ENCODE measurements at places on chromosomes 6 and 20.

DNA sequence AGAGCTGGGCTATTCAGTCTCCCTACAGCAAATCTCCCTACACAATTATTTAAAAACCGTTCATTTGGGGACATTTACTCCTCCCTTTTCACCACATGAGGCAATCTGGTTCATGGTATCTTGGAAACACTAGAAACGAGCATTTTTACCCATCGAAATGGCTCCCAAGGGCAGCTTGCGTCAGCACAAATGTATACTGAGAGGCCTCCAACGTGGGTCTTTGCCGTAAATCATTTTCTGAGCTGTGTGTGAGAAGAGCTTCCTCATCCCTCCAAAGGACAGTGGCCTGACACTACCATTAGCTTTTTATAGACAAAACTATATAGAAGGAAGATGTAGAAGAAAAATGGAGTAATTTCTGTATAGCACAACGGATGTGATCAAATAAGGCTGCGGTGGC, 30.0 kb upstream of the PXDC1 start:
- DNase-seq: no peak

- no peak for DNase-seq
Observed at GRCh38 chr20:41497186-41497895, 120.8 kb downstream of the CHD6 start.

DNA sequence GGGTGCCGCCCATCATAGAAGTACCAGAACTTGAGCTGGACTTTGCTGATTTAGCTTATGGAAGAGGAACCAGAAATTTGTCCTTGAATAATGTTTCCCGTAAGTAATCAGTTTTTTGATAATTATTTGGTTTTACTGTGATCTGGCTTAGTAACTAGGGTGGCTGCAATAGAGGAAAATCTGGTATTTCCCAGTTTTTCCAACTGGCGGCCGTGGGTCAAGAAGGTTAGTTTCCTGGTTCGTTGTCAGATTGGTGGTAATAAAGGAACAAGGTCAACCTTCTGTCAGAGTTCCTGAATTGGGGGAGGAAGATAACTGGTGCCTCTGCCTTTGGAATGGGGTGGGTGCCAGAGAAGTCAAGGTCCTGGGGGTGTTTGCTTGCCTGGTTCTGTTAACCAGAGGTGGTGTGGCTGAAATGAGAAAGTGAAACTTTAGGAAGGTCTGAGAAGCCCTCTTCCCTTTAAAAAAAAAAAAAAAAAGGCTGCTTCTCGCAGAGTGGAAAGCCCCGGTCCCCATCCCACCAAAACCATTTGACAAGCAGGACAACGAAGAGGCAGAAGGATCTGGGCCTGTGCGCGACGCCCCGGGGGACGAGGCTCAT, at the start of gene CALHM6:
Gene CALHM6, plus strand, starts transcription at position 45 of the 601 bp plus-strand sequence. Its CDS starts 555 bp downstream, at position 600.
- DNase-seq: no peak

DNA sequence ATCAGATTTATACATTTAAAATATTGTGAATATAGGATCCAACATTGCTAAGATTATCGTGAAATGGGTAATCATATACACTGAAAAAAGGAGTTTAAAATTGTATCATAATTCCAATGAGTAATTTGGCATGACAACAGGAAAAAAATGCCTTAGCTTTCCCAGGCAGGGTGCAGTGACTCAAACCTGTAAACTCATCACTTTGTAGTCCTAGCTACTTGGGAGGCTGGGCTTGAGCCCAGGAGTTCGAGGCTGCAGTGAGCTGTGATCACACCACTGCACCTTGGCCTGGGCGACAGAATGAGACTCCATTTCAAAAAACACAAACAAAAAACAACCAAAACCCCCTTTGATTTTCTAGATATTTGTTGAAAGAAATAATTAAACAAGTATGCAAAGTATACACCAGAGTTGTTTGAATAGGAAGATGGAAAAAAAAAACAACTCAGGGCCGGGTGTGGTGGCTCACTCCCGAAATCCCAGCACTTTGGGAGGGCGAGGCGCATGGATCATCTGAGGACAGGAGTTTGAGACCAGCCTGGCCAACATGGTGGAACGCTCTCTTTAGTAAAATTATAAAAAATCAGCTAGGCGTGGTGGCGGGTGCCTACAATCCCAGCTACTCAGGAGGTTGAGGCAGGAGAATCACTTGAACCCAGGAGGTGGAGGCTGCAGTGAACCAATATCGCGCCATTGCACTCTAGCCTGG, 98.7 kb downstream of the TRERF1 start:
- no peak for DNase-seq
